ENCODE measurements at places on chromosomes 4 and X. TPM values are rescaled to one million over a fixed set of nuclear protein-coding genes. Genes with fewer than 3 reads are reported as not detected.

GRCh38 chrX:153407736-153408135, 3.5 kb upstream of the ZFP92 start:
- H3K27me3 ChIP-seq, result no peaks in the 10 kb centered on the region
- H3K27ac ChIP-seq, result no peak overlapping the region
- peaks cover 8% of the 10 kb centered on the region for H3K4me1 ChIP-seq
- H3K4me3 ChIP-seq, result no peak overlapping the region

DNA sequence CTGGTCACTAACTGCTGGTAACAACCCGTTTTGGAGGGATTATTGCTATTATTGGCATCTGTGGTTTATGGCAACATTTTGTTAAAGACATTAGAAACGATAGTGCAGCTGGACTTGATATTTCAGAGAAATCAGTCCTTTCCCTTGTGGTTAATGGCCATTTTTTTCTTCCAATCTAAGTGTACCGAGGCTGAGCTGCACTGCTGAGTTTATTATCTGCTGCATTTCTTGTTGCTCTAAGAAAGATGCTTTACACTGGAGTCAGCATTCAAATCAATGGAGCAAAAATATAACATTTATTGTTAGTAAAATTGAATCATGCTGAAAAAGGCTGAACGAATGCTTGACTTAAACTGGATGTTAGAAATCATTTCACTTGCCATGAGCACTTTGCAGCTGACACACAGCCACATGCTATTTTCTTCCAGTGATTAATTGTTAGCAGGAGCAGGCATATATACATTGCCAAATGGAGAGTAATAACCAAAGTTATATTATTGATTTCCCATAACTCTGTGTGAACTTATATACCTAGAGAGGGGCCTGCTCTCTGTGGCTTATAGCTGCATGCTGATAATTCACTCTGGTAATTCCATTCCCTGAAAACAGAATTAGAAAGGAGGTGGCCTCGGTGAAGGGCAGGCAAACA, 66.5 kb upstream of the TTC29 start:
- H3K27me3 ChIP-seq, result no peaks in the 10 kb centered on the region
- H3K4me3 ChIP-seq, result no peak overlapping the region
- no peaks in the 10 kb centered on the region for H3K4me1 ChIP-seq
- no peak for DNase-seq
- H3K36me3 ChIP-seq, result no peaks in the 10 kb centered on the region
- H3K27ac ChIP-seq, result no peak overlapping the region

- no peaks in the 10 kb centered on the region for H3K27me3 ChIP-seq
- H3K36me3 ChIP-seq, result no peaks in the 10 kb centered on the region
- no peak overlapping the region for H3K27ac ChIP-seq
- no peak overlapping the region for H3K4me3 ChIP-seq
- H3K4me1 ChIP-seq, result peaks cover 13% of the 10 kb centered on the region
Measured at GRCh38 chrX:110146521-110146920, 143.6 kb downstream of the TMEM164 start.

Gene AREG
- polyA plus RNA-seq, result 0.63 TPM

Measured in spleen (tissue), 13 donors.